ENCODE measurements at places on chromosomes 13 and 19.

- no peak for DNase-seq
- no peak overlapping the region for H3K27ac ChIP-seq
- no peaks in the 10 kb centered on the region for H3K27me3 ChIP-seq
- peaks cover 62% of the 10 kb centered on the region for H3K36me3 ChIP-seq
- no peak overlapping the region for H3K4me3 ChIP-seq
Observed at GRCh38 chr13:114263578-114263977, 17.8 kb upstream of the UPF3A start.

DNA sequence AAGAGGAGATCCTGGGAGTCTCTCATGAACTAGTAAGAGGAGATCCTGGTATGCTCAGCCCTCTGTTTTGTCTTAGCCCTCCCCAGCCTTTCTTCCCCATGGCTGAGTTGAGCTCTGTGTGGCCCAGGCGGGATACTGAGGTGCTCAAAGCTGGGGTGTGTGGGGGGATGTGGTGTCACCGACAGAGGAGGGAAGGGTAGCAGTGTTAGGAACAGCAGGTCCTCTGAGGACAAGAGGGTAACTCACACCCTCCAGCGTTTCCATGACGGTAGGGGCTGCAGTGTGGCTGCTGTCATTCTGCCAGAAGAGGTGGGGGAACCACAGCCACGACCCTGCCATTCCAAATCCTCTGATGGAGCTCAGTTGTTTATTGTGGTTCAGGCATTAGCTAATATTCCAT, 691 bp downstream of the KIR2DL4 start:
- H3K36me3 ChIP-seq = no peaks in the 10 kb centered on the region
- H3K4me3 ChIP-seq = no peak overlapping the region
- no peaks in the 10 kb centered on the region for H3K4me1 ChIP-seq
- H3K27me3 ChIP-seq = no peaks in the 10 kb centered on the region

DNA sequence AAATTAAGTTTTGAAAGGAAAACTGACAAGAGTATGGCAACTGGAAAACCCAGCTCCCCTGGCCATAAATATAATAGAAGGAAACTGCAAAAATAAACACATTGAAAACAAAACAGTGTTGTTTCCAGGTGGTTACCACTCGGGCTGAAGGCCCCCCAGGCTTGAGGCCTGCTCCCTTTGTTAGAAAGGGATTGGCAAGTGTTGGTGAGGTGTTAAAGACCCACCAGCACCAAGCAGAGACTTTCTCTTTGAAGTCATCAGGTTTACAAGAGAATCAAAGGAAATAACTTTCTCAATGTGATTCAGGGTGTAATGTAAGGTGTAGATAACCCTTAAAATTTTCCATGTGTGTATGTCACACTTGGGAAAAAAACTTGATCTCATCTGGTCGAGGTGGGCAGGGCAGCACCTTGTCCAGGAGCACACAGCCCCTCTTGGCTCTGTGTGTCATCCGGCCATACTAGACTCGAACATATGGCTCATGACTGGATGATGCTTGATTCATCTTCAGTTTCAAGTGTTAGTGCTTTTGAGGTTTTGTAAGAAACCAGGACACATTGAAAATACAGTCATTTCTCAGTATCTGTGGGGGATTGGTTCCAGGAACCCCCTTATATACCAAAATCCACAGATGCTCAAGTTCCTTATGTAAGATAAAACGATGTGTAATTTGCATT, 7.8 kb downstream of the ACTN4 start:
- H3K4me1 ChIP-seq = peaks cover 71% of the 10 kb centered on the region
- no peaks in the 10 kb centered on the region for H3K27me3 ChIP-seq
- peak overlapping the region; percentile 96 for H3K4me3 ChIP-seq

GRCh38 chr13:33322543-33322809, 36.9 kb upstream of the STARD13 start:
- H3K4me1 ChIP-seq = peaks cover 8% of the 10 kb centered on the region

DNA sequence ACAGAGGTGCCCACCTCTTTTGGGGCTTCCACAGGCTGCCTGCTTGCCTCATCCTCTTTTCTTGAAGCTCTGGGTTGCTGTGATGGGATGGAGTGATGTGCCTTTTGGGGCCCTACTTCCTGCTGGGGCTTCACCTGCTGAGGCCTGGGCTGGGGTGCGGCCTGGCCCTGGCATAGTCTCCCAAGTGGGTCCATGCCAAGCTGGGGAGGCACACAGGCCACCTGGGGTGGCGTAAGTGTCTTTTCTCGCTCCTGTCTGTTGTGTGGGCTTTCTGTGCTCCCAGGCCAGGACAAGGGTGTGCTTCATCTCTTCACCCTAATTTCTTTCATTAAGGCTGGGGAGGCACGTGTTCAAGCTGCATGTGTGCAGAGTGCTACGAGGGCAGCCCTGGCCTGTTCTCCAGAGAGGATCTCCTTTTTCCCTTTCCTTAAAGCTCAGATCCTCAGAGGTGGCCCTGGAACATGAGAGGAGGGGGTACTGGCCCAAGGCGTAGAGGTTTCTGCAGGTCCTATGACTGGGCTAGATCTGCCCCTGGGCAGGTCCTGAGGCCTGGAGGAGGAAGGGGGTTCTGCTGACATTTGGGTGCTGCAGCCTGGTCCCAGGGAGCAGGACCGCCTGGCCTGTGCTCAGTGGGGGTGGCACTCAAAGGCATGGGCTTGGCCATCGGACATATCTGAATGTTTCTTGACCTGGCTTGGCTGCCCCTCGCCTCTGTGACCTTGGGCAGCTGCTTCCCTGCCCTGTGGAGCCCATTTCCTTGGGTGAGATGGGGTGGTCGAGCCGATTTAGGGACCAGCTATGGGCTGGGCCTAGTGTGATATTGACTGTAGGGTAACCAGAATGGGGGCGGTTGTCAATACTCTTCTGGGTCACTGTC, 23.7 kb upstream of the RNF17 start:
- H3K4me3 ChIP-seq = no peak overlapping the region
- H3K27ac ChIP-seq = no peak overlapping the region
- DNase-seq = no peak
- no peaks in the 10 kb centered on the region for H3K27me3 ChIP-seq
- H3K4me1 ChIP-seq = no peaks in the 10 kb centered on the region

GRCh38 chr19:19224150-19224851, 12.5 kb downstream of the NCAN start:
- no peak overlapping the region for H3K27ac ChIP-seq
- peak overlapping the region; percentile 69 for H3K4me3 ChIP-seq
- no peak for DNase-seq

GRCh38 chr13:49464085-49464484, 20.0 kb downstream of the SETDB2 start:
- no peak overlapping the region for H3K4me3 ChIP-seq
- H3K4me1 ChIP-seq = no peaks in the 10 kb centered on the region
- no peak overlapping the region for H3K27ac ChIP-seq
- no peak for DNase-seq
- H3K36me3 ChIP-seq = peaks cover 17% of the 10 kb centered on the region

- no peak overlapping the region for H3K27ac ChIP-seq
- no peak for DNase-seq
- no peaks in the 10 kb centered on the region for H3K27me3 ChIP-seq
- peak overlapping the region; percentile 35 for H3K4me3 ChIP-seq
- no peaks in the 10 kb centered on the region for H3K36me3 ChIP-seq
- no peaks in the 10 kb centered on the region for H3K4me1 ChIP-seq
Observed at GRCh38 chr13:108495646-108496361, 133.6 kb upstream of the MYO16 start.

GRCh38 chr19:3343619-3344502, 22.5 kb upstream of the NFIC start:
- H3K27me3 ChIP-seq = no peaks in the 10 kb centered on the region
- H3K4me3 ChIP-seq = peak overlapping the region; percentile 49
- H3K4me1 ChIP-seq = peaks cover 42% of the 10 kb centered on the region
- peak; percentile 85 for DNase-seq
- peak overlapping the region; percentile 87 for H3K27ac ChIP-seq

DNA sequence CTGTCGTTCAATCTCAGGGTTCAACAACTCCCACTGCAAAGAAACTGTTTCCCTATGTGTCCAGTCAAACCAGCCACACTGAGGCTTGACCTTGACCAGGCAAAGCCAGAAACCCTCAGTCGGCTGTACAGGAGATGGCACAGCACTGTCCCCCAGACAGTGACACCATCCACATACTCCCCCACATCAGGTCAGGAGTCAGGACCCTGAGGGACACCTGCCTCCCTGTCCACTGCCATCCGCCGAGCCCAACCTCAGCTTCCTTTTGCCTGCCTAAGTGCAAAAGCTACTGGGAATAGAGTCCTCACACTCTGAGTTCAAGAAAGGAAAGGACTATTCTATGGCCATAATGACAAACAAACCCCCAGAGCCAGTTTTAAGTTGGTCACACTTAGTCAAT, 66.8 kb downstream of the ATP7B start:
- H3K27me3 ChIP-seq = no peaks in the 10 kb centered on the region
- no peak overlapping the region for H3K27ac ChIP-seq
- H3K4me3 ChIP-seq = no peak overlapping the region
- H3K4me1 ChIP-seq = no peaks in the 10 kb centered on the region
- H3K36me3 ChIP-seq = peaks cover 27% of the 10 kb centered on the region

- no peaks in the 10 kb centered on the region for H3K36me3 ChIP-seq
- H3K27me3 ChIP-seq = no peaks in the 10 kb centered on the region
- H3K4me3 ChIP-seq = no peak overlapping the region
- no peak for DNase-seq
Observed at GRCh38 chr19:35350591-35350990, 2.9 kb downstream of the FFAR1 start.

DNA sequence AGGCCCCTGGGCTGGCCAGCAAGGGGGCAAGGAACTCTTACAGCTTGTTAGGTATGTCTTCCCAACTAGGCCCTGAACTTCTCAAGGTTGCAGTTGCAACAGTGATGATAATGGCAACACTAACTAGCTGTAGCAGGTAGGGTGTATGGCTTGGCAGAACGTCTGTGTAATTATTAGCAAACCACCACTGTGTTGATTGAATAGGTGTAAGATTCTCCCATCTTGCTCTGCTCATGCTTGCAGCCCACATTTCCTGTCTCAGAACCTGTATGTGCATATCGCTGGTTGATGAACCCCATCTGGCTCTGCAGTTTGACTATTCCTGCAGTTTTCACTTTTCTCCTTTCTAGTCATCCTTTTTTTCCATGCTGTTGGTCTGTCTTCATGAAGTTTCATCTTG, 178.8 kb downstream of the KATNAL1 start:
- no peaks in the 10 kb centered on the region for H3K27me3 ChIP-seq
- no peaks in the 10 kb centered on the region for H3K36me3 ChIP-seq
- no peak for DNase-seq
- no peak overlapping the region for H3K4me3 ChIP-seq
- H3K4me1 ChIP-seq = no peaks in the 10 kb centered on the region

DNA sequence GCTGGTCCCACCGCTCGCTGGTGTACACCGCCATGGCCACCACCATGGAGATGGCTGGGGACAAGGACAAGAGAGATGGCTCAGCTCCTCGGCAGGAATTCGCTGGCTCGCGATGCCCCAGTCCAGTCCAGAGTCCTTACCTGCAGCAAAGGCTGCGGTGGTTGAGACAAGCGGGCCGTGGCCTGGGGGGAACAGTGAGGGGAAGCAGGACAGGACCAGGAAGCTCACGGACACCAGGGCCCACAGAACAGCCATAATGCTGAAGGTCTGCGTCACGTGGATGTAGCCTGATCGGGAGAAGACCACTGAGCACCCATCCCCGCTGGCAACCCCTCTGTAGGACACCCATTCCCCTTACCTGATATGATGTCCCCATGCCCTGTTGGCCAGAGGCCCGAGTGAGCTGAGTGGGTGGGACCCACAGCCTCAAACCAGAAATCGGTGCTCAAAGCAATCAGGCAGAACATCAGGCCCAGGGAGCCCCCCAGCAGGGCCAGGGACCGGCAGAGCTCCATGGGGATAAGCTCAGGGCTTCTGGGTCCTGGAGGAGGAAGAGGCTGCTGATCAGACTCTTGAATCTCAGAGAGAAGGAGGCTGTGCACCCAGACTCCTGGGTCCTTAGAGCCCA, 319 bp downstream of the NKG7 start:
- no peak overlapping the region for H3K27ac ChIP-seq
- no peak for DNase-seq
- H3K4me3 ChIP-seq = no peak overlapping the region
- no peaks in the 10 kb centered on the region for H3K27me3 ChIP-seq

DNA sequence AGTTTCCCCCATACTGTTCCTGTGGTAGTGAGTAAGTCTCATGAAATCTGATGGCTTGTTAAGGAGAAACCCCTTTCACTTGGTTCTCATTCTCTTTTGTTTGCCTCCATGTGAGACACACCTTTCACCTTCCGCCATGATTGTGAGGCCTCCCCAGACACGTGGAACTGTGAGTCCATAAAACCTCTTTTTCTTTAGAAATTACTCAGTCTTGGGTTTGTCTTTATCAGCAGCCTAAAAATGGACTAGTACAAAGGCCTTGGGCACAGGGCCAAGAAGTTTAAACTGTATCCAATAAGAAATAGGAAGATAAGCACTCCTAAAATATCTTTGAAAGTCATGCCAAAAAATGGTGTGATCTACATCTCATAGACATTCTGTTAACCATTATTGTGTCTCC, 176.9 kb downstream of the TBC1D4 start:
- no peak overlapping the region for H3K27ac ChIP-seq
- no peak for DNase-seq
- no peaks in the 10 kb centered on the region for H3K36me3 ChIP-seq
- H3K27me3 ChIP-seq = no peaks in the 10 kb centered on the region
- H3K4me3 ChIP-seq = no peak overlapping the region

DNA sequence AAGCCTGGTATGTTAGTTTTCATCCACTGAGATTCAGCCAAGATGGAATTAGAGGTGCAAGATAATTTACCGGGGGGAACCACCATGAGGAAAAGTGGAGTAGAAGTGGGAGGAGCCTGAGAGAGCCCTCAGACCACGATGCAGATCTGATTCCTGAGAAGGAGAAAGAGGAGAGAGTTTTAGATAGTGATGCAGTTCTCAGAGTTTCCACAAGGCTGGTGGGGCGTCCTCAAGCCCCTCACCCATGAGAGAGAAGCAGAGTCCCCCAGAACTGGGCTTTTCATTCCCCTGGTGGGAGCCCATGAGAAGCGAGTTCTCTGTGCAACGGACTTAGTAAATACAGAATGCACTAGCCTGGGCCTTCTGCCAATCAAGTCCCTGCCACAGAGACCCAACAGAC, 18.1 kb downstream of the CEACAM5 start:
- no peak overlapping the region for H3K4me3 ChIP-seq
- no peaks in the 10 kb centered on the region for H3K36me3 ChIP-seq
- DNase-seq = no peak
- H3K27ac ChIP-seq = no peak overlapping the region
- no peaks in the 10 kb centered on the region for H3K4me1 ChIP-seq

DNA sequence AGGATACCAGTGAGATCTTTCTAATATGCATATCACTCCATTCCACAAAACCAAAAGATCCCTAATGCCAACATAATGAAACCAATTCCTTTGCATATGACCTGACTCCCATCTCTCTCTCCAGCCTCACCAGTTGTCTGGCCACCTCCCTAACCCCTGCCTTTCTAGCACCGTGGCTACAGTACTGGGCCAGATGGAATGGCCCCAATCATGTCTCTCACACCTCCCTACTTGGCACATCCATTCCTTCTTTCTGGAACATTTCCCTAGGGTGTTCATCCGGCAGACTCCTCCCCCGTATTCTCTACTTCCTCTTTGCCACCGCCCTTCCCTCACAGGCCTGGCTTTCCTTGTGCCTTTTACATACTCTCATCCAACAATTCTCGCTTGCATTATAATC, 62.0 kb downstream of the GPALPP1 start:
- no peak overlapping the region for H3K4me3 ChIP-seq
- H3K4me1 ChIP-seq = peaks cover 29% of the 10 kb centered on the region
- no peaks in the 10 kb centered on the region for H3K36me3 ChIP-seq
- no peak overlapping the region for H3K27ac ChIP-seq
- no peaks in the 10 kb centered on the region for H3K27me3 ChIP-seq

- H3K4me1 ChIP-seq = peaks cover 9% of the 10 kb centered on the region
- DNase-seq = no peak
- no peak overlapping the region for H3K27ac ChIP-seq
- H3K36me3 ChIP-seq = no peaks in the 10 kb centered on the region
- peak overlapping the region; percentile 51 for H3K4me3 ChIP-seq
Observed at GRCh38 chr19:3801412-3802096, 15.4 kb upstream of the MATK start.
